Activated naive CD8-positive, alpha-beta T cell treated with anti-CD3 and anti-CD28 coated beads, Interleukin-2, amount 10 ng/mL, durations not matched to agents 7 days and 5 days (primary cell): ENCODE measurements at places on chromosomes 11 and 22.

- DNase-seq: no peak
Measured at GRCh38 chr11:88523386-88524071, 186.0 kb upstream of the CTSC start.

- no peak for DNase-seq
Measured at GRCh38 chr11:17821648-17822400, 87.2 kb downstream of the KCNC1 start.

DNA sequence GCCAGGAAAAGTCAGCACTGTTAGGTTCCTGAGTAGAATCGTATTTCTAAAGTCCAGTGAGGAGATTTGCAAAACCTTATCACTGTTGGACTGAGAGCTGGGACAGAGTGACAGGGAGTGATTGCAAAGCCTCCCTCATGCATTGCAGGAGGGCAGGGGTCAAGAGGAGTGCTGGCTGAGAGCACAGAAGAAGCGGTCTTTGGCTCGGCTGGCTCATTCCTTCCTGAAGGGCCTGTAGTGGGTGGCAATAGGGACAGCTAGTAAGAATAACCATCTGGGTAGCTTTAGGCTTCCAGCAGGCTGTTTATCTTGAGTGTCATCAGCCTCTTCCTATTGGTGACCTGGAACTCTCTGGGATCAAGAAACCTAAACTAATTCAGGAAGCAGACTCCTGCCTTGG, 53.4 kb downstream of the CD44 start:
- DNase-seq: no peak

GRCh38 chr11:73661035-73661628, 14.8 kb downstream of the PLEKHB1 start:
- peak; percentile 88 for DNase-seq

- no peak for DNase-seq
Measured at GRCh38 chr11:31847761-31848160, 36.6 kb upstream of the PAX6 start.

- DNase-seq: no peak
Measured at GRCh38 chr11:21933095-21933494, 259.8 kb upstream of the ANO5 start.

DNA sequence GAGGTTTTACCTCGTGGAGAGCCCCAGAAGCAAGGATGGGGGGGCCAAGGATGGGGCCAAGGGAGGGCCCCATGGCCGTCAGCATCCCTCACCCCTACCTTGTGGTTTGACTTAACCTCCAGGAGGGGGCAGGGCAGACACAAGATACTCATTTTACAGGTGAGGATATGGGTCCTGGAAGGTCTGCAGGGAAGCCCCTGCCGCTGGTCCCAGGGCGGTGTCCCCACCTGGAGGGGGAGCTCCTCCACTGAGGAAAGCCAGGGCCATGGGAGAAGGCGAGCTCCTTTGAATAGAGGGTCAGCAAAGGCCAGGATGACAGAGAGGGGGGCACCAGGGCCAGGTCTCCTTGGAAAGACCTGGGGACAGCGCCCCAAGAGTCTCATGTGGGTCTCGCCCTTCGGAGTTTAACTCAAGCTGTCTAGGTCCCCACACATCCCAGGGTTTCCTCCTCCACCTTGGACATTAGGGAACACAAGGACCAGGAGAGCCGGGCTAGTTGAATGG, 5.9 kb upstream of the ADORA2A start:
- DNase-seq: no peak

DNA sequence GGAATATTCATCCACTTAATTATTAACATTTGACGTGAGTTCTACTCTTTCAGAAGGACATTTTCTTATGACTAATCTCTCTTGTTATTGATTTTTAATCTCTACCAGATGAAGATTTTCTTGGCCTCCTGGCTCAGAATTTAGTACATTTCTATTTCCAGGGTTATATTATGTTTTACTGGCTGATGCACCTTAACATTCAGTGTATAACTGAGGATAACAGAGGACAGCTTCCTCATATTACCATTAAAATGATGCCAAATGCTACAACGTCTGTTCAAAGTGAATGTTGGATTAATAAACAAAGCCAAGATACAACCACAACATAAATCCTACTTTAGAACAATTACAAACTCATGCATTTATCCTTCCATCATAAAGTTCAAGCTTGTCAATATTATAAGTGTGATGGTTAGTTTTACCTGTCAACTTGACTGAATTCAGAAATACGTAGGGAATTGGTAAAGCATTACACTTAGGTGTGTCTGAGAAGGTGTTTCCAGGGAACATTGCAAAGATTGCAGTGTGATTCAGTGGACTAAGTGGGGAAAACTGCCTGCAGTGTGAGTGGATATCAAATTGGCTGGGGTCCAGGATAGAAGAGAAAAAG, 485.2 kb downstream of the LRRC4C start:
- no peak for DNase-seq

GRCh38 chr22:42648017-42648367, 1.2 kb downstream of the CYB5R3 start:
- no peak for DNase-seq

DNA sequence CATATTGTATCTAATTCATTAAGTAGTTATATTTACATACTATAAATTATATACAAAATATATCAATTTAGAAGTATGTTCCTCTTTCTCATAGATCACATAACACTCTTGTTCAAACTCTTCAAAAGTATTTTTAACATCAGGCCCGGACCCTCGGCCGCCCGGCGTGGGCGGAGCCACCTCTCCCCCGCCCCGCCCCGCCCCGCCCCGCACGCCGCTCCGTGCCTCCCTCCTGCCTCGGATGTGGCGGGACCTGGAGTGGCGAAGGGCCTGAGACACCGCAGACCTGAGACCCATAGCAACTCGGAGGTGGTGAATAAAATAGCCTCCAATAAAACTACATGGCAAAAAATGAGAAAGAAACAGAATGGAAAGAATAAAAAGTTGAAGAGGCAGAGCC, 105.9 kb upstream of the BDNF start:
- no peak for DNase-seq

- DNase-seq: no peak
Measured at GRCh38 chr11:47375020-47375419, 3.3 kb downstream of the SPI1 start.

DNA sequence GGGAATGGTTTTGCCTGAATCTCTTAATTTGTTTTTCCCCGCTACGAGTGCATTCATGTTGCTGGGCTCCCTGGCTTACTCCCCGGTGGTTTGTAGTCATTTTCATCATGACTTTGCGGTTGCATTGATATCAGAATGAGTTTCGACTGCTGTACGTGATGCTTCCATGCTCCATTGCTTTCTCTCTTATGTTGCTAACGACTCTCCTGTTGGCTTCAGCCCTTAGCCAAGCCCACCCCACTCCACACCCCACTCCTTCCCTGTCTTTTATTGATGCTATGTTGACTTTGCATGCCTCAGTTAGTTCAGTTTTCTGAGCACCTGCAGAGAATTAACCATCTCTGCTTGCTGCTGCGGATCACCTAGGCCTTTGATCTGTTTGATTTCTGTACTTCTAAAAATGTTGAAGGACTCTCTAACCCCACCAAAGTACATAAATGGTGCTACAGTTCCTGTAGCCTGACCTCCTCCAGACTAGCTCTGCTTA, 65.3 kb downstream of the ARFGAP2 start:
- no peak for DNase-seq
